ENCODE measurements at places on chromosomes 3 and 15.

DNA sequence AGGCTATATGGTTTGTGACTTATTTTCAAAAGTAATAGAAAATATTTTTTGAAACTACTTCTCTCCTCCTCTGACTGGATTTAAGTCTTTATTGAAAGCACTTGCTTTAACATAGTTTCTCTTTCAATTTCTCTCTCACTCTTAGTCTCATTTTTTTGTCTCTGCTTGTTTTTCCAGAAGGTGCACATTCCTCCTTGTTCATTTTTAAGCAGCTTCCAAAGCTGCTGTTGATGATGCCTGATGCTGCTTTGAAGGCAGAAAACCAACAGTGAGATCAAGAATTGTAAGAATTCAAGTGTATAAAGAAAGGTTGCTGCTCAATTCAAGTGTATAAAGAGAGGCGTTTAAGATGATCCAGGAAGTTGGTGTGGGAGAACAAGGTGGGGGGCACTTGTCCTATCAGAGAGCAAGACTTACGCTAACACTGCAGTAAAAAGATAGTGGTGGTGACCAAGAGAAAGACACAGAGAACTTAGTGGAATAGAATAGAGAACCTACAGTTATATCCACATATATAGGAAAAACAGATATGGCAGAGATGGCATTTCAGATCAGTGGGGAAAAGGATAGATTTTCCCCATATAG lies 12.1 kb downstream of the NR2C2 start:
- no peak for DNase-seq

- no peak for DNase-seq
Measured at GRCh38 chr15:80674245-80674614, 20.9 kb upstream of the ABHD17C start.

- DNase-seq, result no peak
Measured at GRCh38 chr3:46369675-46370132, 1.0 kb upstream of the CCR5 start.

- DNase-seq, result no peak
Measured at GRCh38 chr3:100813828-100814227, 104.5 kb downstream of the TFG start.

DNA sequence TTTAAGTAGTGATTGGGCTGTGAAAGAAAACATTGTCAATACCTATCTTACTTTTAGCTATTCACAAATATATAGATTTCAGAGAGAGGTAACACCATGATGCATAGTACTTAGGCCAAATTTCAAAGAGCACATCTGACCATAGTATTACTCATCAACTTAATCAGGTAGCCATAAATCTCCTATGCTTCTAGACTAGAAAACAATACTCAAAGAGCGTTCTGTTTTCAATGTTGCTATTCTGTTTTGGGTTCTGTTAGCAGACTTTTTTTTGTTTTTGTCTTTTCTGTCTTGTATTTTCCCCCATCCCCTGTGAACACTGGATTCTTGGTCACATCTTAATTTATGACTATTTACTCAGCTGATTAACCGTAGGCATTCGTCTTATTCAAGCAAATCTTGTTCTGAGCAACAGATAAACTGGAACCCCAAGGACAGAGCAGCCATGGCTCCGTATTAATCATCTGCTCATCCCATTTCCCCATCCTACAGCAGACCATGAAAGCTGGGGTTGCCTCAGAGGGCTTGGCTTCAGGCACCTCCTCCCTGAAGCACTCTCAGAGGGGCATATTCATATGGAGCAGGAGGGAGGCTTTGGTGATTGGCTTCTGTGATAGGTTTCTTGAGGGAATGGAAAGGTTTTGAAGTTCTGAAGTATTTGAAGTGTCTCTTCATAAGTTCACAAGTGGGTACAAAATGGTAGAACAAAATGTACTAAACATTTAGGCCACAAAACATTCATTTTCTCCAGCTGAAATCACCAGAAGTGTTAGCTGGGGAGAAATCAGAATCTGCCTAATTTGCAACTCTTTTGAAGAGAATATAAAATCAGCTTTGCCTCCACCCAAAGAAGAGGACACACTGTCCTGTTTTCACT lies 105.3 kb downstream of the TNIK start:
- DNase-seq, result no peak

GRCh38 chr3:66957367-66957766 lies 40.7 kb upstream of the KBTBD8 start:
- no peak for DNase-seq

DNA sequence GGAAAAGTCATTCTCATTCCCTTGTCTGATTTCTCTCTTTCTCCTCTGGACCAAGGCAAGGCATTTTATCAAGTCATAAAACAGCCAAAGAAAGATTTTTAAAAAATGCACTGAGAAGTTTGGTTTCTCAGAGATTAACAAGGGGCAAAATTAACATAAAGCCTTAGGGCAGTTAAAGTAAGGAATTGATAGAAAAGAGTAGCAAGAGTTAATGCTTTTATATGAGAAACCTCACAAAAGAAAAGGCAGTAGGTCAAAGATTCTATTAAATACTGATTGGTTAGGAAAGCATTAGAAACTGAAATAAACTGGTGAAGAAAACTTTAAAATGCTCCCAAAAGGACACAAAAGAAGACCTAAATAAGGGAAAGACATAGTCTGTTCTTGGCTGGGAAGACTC lies 121.0 kb upstream of the PRTG start:
- no peak for DNase-seq

- no peak for DNase-seq
Measured at GRCh38 chr3:123096731-123097130, 29.9 kb downstream of the PDIA5 start.

DNA sequence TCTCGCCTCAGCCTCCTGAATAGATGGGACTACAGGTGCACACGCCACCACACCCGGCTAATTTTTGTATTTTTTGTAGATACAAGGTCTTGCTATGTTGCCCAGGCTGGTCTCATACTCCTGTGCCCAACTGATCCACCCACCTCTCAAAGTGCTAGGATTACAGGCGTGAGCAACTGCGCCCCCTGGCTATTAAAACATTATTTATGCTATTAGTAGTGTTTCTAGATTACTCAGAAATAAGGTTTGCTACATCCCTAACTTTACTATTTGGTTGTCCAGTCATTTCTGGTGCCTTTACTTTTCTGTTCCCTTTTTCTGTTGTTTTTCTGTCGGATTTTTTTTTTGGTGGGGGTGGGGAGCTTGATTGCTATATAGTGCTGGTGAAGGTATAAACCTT lies 393.6 kb upstream of the TPM1 start:
- DNase-seq, result no peak

- DNase-seq, result no peak
Measured at GRCh38 chr3:111903067-111903511, 44.0 kb downstream of the PHLDB2 start.

DNA sequence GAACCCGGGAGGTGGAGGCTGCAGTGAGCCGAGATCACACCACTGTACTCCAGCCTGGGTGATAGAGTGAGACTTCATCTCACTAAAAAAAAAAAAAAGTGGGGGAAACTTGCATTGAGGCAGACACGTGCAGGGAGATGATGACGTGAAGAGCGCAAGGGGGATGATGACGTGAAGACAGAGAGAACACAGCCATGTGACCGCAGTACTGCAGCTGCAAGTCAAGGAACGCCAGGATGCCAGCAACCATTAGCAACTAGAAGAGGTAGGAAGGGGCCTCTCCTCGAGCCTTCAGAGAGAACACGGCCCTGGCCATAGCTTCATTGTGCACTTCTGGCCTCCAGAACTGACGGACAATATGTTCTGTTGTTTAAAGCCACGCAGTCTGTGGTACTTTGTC lies 28.3 kb downstream of the RFT1 start:
- no peak for DNase-seq

- no peak for DNase-seq
Measured at GRCh38 chr15:77030928-77031375, 36.0 kb downstream of the PSTPIP1 start.

DNA sequence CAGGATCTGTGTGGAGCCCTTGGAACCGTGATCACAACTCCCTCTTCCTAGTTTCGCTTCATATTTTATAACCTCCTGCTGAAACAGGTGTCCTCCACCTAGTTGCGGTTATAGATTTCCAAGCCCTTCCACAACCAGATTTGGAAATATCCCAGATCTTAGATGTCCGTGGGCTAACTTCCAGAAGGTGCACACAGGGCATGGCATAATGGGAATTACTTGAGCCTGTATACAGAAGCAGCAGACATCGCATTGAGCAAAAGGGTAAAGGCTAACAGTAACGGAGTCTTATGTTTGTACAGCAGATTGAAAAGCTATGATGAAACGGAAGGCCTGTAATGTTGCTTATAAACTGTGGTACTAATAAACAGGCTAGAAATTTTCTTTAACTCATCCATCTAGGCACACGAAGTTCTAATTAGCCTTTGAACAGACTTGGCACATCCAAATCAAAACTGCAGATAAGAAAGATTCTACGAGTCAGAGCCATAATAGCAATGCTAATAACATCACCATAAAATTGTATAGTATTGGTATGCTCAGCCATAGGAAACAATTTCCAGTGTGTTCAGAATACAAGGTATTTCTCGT lies 1.2 kb upstream of the USF3 start:
- DNase-seq, result peak; percentile 14

- DNase-seq, result no peak
Measured at GRCh38 chr15:47870300-47870955, 153.1 kb downstream of the SEMA6D start.

- DNase-seq, result no peak
Measured at GRCh38 chr3:133169331-133170068, 131.3 kb downstream of the TMEM108 start.

DNA sequence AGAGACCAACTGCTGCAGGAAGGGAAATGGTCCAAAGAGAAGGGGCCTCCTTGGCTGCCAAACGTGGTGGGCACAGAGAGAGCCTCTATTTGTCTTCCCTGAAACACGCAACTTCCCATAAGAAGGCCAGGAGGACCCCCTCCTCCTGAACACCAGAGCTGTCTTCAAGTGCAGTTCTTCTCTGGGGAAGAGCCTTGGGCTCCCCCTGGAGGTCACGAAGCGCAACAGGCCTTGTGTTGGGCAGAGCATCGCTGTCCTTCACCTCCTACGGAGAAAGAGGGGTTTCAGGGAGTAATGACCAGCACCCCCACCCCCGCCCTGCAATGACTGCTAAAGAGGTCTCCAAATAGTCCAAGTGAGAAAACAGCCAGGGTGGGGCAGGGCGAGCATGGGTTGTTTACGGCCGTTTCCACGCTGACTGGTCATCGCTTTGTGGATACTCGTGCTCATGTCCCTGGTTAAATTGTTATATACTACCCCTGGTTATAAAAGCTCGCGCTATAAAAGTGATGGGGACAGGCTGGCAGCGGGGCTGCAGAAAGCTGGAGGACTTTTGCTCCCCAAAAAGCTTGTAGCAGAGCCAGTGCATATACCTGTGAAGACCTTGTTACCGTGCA lies 397.5 kb upstream of the ATP10A start:
- DNase-seq, result no peak

Measured in urinary bladder (tissue), 4 donors.